Muscle of back (tissue), 13 donors: ENCODE measurements at places on chromosomes 6 and 20.

DNA sequence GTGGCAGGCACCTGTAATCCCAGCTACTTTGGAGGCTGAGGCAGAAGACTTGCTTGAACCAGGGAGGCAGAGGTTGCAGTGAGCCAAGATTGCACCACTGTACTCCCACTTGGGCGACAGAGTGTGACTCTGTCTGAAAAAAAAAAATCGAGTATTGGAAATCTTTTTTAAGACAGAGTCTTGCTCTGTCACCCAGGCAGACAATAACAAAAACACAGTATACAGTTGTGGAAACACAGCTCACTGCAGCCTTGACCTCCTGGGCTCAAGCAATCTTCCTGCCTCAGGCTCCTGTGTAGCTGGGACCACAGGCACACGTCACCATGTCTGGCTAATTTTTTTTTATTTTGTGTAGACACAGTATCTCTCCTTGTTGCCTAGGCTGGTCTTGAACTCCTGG is 15.0 kb downstream of the NANP start:
- no peak for DNase-seq

DNA sequence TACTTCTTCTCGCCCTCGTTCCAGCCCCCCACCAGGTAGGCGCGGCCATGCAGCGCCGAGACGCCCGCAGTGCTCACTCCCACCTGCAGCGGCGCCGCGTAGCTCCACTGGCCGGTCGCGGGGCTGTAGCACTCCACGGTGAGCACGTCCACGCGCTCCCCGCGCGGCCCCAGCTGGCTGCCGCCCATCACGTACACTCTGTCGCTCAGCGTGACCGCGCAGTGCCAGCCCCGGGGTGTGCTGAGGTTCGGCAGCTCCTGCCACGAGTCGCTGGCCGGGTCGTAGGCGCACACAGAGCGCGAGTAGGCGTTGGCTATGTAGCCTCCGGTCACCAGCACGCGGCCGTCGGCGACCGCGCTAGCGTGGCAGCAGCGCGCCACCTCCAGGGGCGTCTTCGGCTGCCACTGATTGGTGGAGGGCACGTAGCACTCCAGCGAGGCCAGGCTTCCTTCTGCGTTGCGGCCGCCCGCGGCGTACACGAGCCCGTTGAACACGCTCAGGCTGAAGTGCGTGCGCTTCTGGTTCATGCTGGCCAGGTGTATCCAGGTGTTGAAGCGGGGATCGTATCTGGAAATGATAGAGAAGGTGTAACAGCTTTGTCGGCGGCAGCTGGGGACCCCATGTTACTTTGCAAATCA is 13.7 kb downstream of the KLHL31 start:
- DNase-seq, result peak; percentile 37

DNA sequence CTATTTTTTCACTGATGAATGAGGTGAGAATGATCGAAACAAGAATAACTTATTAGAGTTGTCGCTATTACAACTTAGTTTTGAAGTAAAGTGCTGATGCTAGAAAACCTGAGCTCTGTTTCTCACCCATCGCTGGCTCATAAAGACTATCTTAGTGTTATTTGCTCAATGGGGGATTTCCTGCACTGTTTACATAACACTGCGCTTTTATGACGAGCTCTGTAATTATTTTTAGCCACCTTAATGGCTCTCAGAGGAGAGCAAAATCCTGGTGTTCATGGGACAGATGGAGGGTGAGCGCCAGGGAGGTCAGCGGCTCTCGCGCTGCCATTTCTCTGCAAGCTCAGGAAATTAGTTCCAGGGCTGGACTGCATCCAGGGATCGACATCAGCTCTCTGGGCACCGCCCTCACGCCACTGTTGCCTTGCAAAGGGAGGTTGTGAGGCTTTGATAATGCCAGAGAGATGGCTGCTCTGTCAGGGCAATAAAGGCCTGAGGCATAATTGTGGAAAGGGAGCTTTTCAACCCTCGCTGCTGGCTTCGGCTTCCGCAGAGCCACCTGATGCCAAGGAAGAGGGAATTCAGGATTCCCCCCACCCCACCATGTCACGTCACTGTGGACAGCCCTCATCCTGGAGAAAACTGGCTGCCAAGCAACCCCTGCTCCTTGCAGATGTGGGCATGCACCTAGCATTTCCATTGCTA is 72.0 kb downstream of the DACT2 start:
- DNase-seq, result peak; percentile 39

GRCh38 chr6:91538622-91539021 is 951.8 kb upstream of the MAP3K7 start:
- DNase-seq, result no peak

DNA sequence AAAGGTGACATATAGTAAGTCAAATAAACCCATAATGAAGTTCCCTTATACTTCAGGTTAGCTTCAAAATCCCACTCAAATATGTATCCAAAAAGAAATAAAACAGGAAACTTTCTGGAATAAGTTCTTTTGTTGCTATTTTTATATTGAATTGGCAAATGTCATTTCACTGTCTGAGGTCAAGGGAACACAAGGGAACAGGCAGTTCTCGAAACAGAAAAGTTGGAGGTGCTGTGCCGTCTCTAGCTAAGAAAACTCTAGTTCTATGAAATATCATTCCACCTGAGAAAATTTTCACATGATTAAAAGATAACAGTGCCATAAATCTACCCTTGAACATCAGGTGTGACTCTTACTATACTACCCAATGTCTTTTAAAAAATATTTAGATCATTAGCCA is 358.5 kb downstream of the PRKN start:
- no peak for DNase-seq

DNA sequence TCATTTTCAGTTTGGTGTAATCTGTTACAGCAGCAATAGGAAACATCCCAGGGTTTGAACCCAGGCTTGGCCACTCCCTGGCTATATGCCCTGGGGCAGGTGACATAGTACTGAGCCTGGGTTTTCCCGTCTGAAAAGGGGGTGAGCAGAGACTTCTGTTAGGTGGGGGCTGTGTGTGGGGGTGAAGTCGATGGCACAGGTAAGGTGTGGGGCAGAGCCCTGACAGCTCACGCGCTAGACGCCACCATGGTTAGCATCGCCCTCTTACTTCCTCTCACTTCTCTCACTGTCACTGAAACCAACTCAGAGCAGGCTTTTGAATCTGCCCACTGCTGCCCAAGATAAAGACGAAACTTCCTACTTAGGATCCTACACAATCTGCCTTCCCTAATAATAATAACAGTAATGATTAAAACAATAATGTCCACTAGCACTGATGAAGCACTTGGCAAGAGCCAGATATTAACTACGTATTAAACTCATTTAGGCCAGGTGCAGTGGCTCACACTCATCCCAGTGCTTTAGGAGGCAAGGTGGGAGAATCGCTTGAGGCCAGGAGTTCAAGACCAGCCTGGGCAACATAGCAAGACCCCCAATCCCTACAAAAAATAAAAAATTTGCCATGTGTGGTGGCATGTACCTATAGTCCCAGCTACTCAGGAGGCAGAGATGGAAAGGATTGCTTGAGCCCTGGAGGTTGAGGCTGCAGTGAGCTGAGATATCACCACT is 117.9 kb upstream of the PTPN1 start:
- DNase-seq, result no peak

DNA sequence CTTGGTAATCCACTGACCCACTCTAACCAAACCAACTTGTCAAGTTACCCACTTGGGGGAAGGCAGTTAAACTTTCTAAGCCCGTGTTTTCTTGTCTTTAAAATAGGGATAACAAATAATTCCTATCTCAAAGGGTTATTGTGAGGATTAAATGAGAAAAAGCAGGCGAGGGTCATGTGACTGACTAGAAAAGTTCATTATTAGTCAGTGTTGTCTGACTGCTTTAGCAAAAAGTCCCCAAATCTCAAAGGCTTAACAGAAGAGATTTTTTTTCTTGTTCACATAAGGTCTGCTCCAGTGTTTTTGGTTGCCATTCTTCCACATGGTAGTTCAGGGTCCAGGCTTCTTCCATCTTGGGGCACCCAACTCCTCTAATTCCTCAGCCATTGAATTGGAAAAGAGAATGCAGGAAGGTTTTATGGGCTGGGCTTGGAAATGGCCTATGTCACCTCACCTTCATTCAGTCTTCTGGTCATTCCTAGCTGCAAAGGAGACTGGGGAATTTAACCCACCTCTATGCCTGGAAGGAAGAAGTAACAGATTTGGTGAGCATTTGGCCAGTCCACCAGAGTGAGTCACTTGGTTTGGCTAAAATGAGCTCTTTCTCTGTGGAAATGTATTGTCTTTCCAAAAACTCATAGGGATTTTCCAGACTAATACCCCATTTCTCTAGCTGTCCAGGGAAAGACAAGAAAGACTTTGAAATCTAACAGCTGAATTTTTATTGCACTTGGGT is 77.0 kb downstream of the CAP2 start:
- DNase-seq, result no peak

DNA sequence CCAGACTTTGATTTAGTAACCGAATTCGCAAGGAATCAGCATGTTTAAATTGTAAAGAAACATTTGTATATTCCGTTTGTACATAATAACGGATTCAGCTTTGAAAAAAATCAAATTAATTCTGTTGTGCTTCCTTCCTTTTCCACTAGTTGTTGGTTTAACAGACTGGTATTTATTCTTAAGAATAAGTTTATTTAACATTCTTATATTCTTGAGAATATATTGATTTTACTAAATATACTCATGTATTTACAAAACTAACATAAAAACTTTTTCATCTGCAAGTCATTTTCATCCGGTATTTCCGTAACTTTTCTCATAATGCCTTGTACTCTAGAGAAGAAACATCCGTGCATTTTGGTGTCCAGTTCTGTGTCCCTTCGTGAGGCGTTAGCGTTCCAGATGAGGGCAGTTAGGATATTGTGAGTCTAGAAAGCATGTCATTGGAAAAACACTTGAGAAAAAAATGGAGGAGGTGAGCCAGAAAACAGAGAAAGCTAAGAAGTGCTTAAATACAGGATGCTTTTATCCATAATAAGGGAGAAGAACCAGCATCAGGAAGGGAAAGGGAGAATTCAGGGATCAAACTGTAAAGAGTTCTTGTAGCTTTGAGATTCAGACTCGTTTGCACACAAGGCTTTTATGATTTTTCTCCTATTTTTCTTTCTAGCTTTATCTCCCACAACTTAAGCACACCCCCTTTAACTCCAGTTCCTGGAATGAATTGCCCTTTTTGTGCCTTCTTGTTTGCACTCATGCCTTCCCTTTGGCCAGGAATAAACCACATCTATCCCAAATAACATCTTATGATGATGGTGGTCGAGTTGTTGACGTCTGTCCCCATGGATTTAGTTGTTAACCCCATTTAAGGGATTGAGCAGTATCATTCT is 1.8 kb downstream of the WRNIP1 start:
- DNase-seq, result no peak

DNA sequence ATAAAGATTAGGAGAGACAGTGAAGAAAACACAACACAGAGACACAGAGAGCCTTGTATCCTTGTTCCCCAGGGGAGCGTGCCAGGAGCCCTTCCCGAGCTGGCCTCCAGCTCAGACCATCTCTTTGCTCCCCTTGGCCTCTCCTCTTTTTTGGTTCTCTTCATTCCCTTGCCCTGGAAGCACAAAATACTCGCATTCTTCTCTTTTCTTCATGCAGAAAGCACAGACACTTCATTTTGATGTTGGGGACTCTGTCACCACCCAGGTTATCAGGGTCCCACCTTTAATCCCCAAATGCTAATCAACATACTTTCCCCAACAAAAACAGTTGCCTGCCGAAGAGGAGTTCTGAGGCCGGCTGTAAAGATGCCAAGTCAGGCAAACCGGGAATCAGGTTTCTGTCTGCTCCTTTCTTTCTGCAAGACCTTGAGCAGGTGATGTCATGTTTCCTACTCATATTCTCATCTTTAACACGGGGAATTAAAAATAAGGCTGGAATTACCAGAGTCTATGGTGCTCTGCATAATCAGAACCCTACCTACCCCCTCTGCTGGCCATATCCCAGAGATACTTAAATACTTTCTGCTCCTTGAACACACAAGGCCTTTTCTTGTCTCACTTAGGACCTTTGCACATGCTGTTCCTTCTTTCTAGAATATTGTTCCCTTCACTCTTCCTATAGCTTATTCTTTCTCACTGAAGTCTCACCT is 21.7 kb downstream of the TGM6 start:
- peak; percentile 27 for DNase-seq

DNA sequence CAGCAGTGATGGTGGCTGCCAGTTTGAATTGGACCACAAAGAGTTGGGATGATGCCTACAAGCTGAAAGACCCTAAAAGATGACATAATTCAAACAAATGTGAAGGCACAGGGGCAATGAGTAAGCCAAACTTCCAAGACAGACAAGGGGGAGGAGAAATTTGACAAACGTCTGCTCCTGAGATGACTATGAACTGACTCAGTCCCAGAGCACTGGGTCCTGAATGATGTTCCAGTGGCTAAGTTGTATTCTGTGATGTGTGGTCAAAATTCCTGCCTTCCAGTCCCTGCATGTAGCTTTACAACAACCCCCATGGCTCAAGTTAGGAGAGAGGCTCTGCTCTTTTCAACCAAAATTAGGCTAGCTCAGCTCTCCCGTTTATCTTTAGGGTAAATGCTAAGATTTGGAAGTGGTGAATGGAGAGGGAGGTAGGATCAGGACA is 86.1 kb upstream of the SIRPA start:
- no peak for DNase-seq

DNA sequence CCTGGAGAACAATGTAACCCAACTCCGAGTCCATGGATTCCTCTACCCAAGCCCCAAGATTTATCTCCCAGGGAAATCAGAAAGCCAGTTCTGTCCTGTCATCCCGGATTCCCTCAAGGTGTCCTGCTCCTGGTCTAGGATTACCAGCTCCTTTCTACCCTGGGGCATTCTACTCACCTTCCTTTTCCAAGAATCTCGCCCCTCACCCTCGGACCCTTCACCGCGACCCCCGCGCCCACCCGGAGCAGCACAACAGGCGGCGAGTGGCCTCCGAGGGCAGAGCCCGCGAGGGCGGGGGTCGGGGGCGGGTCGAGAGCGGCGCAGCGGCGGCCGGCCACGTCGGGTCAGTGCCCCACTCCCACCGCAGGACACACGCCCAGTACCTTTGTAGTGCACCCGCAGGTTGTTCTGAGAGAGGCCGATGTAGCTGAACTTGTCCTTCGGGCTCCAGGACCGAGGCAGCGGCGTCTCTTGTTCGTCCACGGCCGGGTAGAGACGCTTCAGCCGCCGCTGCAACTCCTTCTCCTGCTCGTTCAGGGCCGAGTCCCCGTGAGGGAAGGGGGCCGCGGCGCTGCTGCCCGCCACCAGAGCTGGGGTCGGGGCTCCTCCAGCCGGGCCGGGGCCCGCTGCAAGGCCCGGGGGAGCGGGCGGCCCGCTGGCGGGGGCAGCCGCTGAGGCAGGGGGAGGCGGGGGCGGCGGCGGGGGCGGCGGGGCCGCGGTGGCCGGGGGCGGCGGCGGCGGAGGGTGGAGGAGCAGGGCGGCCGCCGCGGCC is 897 bp downstream of the RANBP9 start:
- peak; percentile 55 for DNase-seq

GRCh38 chr6:138891255-138891986 is 95.5 kb downstream of the ECT2L start:
- DNase-seq, result no peak
